Psoas muscle (tissue), 8 donors: ENCODE measurements at places on chromosomes 2 and 18. TPM values are rescaled to one million over a fixed set of nuclear protein-coding genes. Genes with fewer than 3 reads are reported as not detected.

- no peak for DNase-seq
Observed at GRCh38 chr2:137115795-137116089, 350.4 kb downstream of the THSD7B start.

DNA sequence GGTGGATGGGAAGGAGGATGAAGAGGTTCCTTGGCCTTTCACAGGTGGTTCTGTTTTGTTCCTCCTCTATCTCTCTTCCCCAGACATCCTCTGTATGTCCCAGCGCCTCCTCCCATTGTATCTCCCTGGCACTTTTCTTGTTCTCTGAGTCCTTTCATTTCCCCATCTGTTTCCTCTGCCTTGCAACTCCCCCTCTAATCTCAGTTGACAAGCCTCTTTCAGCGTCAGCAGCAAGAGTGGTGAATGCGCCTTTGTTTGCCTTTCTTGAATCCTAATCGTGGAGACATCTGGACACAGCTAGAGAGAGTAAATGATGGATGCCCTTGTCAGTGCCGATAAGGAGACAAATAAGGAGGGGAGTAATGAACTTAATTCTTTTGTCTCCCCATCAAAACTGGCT is 167.0 kb downstream of the NDUFA10 start:
- DNase-seq: no peak

GRCh38 chr2:233429175-233429897 is 75.0 kb downstream of the DGKD start:
- peak; percentile 89 for DNase-seq

DNA sequence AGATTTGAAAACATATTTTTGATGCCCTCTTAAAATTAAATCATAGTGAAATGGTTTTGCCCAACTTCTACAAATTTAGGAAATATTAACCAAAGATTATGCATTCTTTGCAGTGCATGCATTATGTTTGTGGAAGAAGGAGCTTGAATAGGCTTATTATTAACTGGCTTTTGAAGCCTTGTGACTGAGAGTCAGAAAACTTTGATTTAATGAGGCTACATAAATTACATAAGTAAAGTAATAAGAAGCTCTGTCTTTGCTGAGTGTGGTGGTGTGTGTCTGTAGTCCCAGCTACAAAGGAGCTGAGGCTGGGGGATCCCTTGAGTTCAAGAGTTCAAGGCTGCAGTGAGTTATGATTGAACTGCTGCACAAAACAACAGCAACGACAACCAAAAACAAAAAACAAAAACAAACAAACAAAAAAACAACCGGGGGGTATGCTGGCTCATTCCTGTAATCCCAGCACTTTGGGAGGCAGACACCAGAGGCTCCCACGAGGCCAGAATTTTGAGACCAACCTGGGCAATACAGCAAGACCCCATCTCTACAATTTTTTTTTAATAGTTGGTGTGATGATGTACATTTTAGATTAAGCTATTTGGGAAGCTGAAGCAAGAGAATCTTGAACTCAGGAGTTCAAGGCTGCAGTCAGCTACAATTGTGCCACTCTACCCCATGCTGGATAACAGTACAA is 57.0 kb upstream of the LRRTM4 start:
- no peak for DNase-seq

- no peak for DNase-seq
Observed at GRCh38 chr2:75497256-75497655, 63.5 kb downstream of the EVA1A start.

GRCh38 chr2:5701266-5701665 is 9.1 kb downstream of the SOX11 start:
- DNase-seq: no peak

SIX3 gene
- not detected for polyA plus RNA-seq

UPP2 gene
- polyA plus RNA-seq: not detected

GALNT14 gene
- 0.13 TPM for polyA plus RNA-seq
